NCI-H1930 (cell line): ENCODE measurements at places on chromosomes 11 and 22.

GRCh38 chr22:38230108-38230825 is 28.5 kb downstream of the MAFF start:
- DNase-seq = no peak

DNA sequence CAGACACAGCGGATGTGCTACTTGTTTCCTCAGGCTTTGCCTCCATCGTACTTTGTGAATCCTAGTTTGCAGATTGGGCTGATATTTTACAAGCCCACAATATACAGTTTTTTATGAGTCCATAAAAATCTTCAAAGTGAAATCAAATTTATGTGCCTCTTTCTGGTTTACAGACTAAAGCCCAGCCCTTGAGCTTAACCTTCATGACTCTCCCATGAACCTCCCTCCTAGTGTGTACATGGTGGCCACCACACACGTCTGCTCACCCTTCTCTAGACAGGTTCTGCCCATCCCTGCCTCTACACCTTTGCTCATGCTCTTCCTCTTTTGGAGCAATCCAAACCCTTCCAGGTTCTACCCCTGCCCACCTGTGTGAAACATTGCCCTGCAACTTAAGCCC is 129.4 kb downstream of the TENM4 start:
- DNase-seq = no peak

- DNase-seq = no peak
Observed at GRCh38 chr11:28963187-28963586, 855.0 kb downstream of the METTL15 start.

DNA sequence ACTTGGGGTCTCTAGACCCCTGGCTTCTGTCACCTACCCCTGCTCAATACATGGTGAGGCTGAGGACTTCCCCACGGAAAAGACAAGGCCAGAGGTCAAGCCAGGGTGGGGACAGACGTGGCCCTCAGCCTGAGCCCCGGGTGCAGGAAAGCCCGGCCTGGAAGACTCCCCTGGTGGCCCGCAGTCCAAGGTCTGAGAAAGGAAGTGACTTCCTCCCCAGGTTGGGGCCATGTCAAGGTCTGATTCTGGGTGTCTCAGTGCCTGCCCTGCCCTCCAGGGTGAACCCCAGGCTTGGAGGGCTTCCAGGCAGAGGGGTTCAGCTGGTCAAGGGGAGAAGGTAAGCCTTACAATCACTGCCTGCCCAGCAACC is 3.9 kb downstream of the CTSD start:
- DNase-seq = no peak

DNA sequence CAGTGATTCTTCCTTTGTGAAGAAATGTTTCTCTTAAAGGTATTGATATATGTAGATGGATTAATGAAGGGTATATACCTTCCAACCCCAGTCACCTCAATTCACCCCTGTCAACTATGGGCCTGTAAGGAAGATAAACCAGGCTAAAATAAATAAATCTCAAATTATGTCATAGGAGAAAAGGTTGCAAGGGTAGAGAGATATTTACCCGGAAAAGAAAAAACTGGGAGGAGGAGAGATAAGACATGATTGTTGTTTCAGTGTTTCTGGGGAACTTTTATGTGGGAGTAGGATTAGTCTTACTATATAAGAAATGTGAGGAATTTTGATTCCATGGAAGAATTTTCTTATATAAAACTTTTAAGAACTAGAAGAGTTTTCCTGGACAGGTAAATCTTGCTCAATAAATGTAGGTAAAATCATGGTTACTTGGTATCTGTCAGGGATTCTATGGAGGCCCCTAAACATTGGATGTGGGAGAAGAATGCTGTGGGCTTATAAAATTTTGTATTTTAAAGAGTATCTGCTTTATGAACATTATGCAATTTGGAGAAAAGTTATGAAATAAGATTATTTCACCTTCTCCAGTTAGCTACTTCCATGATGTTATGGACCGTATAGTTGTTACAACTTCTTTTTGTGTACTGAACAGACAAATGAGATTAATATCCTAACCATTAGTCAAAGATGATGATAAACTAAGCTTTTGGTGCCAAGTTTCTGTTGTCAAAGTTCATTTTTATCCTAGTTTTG is 6.4 kb downstream of the YAP1 start:
- no peak for DNase-seq

GRCh38 chr11:74446532-74446938 is 20.8 kb downstream of the KCNE3 start:
- no peak for DNase-seq

GRCh38 chr22:26981541-26981940 is 324.2 kb downstream of the MIAT start:
- no peak for DNase-seq

GRCh38 chr22:37032535-37033460 is 13.3 kb downstream of the MPST start:
- no peak for DNase-seq

DNA sequence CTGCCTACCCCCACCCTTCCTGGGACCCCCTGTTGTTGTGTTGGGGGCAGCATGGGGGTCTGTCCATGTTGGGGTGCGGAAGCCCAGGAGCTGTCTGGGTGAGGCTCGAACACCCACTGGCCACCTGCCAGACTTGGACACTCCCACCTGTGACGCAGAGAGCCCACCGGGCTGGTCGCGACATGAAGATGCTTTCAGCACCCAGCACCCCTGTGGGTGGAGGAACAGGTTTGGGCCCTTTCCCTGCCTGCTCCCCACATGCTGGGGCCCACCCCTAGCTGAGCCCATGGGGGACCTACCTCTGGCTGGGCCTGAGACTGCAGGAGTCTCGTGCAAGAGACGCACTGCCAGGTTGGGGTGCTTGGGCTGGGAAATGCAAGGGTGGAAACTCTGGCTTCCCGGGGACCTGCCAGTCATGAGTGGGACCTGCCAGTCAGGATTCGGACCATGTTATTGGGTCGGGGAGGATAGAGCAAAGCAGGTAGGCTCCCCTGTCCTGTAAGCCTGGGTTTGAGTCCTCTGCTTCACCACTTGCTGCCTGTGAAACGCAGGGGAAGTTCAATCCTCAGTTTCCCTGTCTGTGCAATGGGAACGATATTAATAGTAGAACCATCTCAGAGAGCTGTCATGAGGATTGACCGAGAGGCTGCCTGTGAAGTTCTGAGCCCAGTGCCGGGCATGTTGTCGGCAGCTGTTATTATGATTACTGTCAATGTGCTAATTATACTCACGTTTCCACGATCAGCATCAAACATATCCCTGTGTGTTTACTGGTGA is 24.1 kb downstream of the KIAA1671 start:
- no peak for DNase-seq

DNA sequence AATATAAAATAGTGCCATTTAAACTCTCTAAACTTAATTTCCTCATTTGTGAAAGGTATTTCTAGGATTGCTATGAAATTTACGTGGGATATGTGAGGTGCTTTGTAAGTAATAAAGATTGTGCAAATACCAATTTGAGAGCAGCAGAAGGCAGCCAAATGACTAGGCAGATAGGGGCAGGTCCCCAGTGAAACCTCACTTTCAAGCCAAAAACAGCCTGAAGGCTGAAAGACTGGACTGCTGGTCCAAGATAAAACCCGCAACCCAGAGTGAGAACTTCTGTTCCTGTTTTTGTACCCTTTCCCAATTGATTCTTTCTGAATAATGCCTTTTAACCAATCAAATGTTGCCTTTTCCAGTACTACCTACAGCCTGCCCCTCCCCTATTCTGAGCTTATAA is 7.2 kb downstream of the DTX4 start:
- no peak for DNase-seq

DNA sequence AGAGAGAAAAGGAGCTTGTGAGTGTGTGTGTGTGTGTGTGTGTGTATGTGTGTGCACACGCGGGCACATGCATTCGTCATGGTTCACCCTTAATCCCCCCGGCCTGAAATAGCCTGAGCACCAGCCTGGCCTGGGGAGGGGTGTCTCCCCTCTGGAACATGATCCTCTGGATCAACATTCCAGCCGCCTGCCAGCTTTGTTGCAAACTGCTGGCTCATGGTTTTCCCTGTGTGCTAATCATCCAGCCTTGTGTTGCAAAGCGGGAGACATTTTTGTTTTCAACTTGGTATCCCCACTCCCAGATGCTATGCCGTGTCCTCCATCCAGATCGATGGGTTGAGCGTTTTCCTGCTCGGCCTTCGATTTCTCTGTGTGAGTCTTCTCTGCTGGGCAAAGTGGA is 94.3 kb downstream of the FEZ1 start:
- no peak for DNase-seq

GRCh38 chr22:48896766-48897644 is 930.7 kb downstream of the BRD1 start:
- DNase-seq = no peak

GRCh38 chr11:130623670-130624668 is 175.5 kb downstream of the ADAMTS15 start:
- DNase-seq = no peak

DNA sequence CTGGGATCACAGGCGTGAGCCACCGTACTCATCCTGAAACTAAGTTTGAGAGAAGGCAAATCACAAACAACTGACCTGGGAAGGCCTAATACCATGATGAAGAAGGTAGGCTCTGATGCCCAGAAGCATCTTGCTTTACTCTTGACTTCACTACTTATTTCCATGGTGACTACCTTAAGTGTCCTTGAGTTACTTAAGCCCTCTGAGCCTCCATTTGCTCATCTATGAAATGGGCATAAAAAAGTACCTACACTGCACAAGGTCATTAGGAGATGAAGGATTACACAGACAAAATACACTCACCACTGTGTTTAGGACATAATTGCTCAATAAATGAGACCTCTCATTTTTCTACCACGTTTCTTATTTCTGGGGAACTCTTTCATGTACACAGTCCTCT is 27.9 kb downstream of the EIF4ENIF1 start:
- no peak for DNase-seq

DNA sequence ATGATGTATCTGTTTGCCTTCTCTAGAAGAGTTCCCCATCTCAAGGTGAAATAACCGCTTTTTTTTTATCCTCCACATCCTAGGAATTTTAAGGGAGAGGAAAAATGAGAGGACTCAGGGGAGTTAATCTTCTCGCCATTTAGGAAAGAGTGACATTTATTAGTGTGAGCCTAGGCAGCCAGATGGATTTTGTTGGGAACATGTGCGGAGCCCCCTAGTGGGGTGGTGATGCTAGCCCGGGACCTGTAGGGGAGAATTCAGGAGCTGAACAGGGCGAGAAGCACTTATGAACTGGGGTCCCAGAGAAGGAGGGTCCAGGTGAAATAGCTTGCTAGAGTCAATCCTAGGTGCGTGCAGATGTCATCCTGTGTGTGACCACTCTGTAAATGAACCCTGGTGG is 10.7 kb downstream of the IL17RA start:
- DNase-seq = no peak

GRCh38 chr11:108085672-108086071 is 35.7 kb upstream of the ACAT1 start:
- DNase-seq = no peak

DNA sequence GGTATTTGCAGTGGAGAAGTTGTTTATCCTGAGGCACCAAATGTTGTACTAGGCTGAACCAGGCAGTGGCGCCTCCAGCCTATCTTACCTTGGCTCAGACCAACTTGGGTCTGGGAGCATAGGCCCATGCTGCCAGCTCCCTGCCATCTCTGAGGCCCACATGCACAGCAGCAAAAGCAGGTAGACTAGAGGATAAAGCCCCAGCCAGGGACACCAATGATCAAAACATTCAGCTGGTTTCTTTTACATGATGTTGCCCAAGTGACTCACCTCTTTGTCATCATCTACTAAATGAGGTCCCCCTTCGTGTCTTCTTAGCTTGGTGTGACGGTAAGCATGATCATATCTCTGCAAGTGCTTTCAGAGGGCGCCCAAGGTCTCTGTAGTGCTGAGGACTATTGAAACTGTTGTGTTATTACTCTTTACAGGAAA is 112.1 kb upstream of the DRD2 start:
- no peak for DNase-seq

DNA sequence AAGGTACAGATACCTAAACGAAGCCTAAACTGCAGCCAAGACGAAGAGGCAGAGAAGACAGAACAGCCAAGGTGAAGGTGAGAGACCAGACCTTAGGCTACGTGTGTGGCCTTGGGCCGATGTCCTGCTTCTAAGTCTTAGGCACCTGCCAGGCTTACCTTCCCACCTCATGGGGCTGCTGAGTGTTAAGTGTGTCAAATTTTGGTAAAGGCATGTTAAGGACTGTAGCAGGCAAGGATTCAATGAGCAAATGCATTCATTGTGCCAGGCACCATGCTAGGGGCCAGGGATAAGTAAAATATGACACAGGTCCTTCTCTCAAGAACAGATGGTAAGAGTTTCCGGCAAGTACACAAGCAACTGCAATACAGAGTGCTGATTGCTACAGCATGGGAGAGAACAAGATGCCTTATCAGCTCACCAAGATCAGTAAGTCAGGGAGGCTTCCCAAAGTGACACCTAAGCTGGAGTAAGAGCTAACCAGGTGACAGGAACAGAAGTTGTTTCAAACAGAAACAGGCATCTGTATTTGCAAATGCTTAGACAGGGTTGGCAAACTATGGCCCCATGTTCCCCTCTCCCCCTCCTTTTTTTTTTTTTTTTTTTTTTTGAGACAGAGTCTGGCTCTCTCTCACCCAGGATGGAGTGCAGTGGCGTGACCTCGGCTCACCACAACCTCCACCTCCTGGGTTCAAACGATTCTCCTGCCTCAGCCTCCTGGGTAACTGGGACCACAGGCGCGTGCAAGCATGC is 46.7 kb downstream of the CLTCL1 start:
- no peak for DNase-seq

DNA sequence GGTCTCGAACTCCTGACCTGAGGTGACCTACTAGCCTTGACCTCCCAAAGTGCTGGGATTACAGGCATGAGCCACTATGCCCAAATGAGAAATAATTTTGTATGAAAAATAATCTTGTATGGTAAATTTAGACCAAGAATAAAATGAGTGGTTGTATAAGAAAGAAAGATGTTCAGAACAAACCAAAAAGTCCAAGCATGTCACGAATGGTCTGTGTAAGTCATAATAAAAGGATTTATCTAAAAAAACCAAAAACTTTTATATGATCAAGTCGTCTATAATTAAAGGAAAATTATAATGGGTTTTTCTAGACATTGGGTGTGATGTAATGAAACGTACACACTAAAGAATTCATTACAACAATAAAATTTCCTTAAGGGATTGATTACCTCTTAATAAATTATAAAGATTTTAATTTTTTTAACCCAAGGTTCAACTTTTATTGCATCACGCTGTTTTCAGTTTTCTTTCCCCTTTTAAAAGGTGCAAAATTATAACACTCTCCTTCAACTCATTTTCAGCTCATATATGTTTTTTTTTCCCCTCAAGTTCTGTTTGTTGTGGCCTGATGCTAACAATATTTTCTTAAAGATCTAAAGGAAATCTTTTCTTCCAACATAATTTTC is 8.9 kb upstream of the AQP11 start:
- no peak for DNase-seq
